ENCODE measurements at places on chromosomes 11 and 22. TPM values are rescaled to one million over a fixed set of nuclear protein-coding genes. Genes with fewer than 3 reads are reported as not detected.

DNA sequence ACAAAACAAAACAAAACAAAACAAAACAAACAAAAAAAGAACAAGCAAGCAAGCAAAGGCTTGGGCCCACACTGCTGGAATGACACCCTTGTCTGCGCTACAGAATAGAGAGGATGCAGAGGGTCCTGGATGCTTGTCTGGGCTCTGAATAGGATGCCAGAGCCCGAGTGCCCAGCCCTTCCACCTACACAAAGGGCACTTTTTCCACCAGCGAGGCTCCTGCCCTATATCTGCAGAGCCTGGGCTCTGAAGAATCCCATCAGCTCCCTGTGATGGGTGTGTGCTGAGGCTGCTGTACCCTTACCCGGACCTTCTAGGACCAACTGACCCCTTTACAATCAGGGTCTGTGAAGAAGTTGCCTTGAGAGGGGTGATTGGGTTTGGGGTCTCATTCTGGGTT lies 221.2 kb downstream of the DSCAML1 start:
- DNase-seq: no peak

GRCh38 chr11:74826901-74827300 lies 78.3 kb downstream of the RNF169 start:
- DNase-seq: no peak

- no peak for DNase-seq
Measured at GRCh38 chr22:47011131-47011858, 248.8 kb downstream of the TBC1D22A start.

DNA sequence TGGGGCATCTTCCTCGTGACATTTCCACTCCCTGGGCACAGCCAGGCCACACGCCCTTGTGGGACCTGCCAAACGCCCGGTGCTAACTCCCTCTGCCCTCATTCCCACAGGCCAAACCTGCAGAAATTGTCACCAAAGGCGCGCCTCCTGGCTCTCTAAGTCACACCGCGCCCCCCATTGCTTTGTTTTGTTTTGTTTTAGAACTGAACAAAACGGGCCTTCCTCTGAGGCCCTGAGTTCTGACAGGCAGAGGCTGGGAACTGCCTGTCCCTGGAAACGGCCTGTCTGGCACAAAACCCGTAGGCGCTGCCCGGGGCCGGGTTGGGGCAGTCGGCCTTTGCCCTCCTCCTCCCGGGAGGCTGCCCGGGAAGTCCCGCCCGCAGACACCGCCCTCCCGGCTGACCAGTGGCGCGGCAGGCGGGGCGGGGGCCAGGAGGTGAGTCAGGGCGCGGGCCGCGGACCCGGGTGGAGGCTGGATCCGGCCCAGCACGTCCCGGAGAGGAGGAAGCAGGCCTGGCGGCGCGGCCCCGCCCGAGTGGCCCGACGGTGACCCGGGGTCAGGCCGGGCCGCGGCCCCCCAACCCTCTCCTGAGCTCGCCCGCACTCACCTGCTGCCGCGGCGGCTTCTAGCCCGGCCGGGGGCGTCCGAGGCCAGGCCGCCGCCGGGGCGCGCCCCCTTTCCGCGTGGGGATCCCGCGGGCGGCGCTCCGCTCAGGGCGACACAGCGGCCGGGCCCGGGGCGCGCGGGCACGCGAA lies 465 bp downstream of the SUN2 start:
- peak; percentile 99 for DNase-seq

GRCh38 chr11:57069942-57070341 lies 81.2 kb downstream of the OR5AK2 start:
- DNase-seq: no peak

DNA sequence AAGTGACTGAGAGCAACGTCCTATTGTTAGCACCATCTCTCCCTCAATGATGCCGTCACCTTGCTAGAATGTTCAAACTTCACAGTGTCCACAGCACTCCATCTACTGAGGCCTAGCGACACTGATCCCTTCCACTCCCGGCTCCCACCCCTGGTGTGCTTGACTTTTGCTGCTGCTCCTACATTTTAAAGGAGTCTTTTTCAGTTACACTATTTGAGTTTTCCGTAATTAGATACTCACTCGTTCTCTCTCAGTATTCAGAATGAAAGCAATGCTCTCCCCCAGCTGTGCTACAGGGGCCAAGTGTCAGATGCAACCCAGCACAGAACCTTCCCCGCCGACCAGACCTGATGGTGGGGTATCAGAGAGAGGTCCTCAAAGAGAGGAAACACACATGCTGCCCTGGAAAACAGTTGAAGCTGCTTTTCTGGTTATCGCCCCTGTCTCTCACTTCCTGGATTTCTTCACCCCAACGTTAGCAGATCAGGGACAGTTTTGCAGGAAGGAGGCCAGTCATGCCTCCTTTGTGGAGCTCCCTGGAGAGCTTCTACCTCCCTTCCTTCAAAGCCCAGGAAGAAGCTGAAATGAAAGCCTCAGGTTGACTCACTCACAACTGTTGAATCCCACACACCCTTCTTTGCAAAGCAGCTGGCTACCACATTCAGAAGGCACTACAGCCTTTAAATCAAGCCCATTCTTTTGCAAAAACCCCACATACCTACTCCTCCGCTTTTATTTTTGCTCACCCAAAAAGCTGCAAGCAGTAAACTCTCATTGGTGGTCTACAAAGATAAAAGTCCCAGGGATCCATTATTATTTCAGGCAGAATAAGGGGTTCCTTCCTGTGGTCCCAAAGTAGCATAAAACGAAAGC lies 23.5 kb downstream of the LARGE1 start:
- DNase-seq: no peak

DNA sequence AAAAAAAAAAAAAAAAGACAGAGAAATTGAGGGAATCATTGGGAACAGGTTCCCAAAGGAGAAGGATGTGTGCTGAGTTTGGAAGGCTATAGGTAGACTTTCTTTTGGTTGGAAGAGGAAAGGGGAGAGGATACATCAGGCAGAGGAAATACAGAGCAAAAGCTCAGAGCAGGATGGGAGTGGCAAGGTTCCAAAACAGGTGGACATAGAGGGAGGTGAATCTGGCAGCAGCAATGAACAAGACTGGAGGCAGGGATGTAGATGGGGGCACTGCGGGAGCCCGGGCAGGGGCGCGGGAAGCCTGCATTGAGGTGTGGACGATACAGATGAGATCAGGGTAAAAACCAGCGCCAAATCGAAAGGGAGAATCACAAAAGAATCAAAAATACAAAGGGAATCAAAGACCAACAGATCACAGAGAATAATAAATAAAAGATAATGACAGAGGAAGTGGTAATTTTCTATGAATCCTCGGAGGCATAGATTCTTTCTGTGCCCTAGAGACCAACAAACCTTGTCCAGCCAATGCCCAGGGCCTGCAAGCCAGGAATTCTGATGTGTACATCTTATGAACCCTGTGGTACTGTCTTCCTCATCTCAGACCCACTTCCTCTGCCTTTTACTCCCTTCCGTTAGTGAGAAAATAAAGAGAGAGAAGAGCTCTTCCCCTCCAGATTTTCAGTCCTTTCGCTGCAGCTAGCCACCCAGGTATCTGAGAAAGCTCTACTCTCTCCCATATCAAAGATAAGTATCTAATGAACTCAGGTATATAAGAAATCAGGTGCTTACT lies 70.3 kb downstream of the SLC1A2 start:
- DNase-seq: no peak

DNA sequence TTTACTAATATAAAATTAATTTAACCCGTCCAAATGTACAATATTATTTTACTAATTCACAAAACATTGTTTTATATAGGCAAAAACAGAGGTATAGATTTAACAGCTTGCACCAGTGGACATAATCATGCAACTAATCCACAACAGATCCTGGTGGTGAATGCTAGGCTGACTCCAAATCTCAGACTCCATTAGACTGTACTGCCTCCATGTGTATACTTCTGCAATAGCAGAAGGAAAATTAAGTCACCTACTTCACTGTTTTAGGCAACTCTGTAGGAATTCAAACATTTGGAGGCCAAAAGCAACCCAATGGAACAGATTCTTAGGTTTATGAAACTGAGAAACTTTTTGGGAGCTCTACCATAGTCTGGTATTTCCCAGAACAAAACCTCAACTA lies 30.0 kb upstream of the RAB39A start:
- DNase-seq: no peak

- no peak for DNase-seq
Measured at GRCh38 chr22:47996446-47996857, 1234.0 kb downstream of the TBC1D22A start.

GRCh38 chr11:76807206-76807875 lies 24.2 kb downstream of the TSKU start:
- peak; percentile 83 for DNase-seq

GRCh38 chr11:82234256-82234655 lies 499.4 kb downstream of the FAM181B start:
- no peak for DNase-seq

GRCh38 chr22:34842630-34843029 lies 223.3 kb upstream of the ISX start:
- DNase-seq: no peak

GRCh38 chr11:114478768-114479167 lies 39.5 kb downstream of the REXO2 start:
- no peak for DNase-seq

- DNase-seq: no peak
Measured at GRCh38 chr22:27318516-27318915, 483.0 kb downstream of the MN1 start.

DNA sequence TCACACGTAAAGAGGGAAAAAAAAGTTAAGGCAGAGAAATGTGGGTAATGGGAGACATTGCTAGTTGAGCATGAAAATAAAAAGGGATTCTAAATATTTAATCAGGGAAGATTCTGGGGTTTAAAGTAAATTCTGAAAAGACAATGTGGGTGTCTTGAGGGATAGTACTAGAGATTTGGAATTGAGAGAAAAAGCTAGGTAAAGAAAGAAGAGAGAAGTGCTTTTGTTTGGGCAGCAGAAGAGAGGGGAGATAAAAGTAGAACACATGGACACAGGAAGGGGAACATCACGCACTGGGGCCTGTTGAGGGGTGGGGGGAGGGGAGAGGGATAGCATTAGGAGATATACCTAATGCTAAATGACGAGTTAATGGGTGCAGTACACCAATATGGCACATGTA lies 3.5 kb upstream of the YPEL4 start:
- DNase-seq: no peak

GRCh38 chr11:35218956-35219355 lies 80.0 kb downstream of the CD44 start:
- DNase-seq: no peak

DNA sequence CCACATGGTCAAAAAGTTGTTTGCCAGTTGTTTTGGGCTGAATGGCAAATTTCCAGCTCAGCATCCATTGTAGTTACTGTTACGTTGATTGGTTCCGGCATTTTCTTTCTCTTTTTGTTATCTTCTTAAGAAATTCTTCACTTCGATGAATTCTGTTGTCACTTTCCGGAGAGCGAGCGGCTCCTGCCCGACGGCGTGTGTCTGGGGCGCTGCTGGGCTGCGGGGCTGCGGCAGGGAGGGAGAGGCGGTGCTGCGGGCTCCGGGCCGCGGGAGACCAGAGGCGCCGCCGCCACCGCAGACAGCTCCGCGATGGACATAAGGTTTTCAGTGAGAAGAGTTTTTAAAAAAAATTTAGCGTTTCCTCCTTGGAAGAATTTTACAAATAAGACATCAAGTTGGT lies 117.4 kb downstream of the RRM1 start:
- DNase-seq: no peak

DNA sequence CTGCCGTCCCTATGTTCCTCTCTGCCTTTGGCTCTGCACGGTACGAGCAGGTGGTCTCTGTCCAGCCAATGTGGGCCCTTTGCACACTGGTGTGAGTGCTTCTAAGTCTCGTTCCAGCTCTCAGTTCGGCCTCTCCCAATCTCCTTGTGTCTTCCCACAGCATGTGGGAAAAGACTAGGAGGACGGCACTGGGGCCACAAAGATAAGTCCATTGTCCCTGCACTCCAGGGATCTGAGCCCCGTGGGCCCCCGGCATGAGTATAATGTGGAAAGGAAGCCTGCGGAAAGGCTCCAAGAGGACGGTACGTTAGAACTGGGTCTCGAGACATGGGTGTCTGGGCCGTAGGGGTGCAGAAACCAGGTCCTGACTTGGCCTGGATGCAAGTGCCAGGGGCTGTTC lies 16.4 kb downstream of the MYEOV start:
- no peak for DNase-seq

DNA sequence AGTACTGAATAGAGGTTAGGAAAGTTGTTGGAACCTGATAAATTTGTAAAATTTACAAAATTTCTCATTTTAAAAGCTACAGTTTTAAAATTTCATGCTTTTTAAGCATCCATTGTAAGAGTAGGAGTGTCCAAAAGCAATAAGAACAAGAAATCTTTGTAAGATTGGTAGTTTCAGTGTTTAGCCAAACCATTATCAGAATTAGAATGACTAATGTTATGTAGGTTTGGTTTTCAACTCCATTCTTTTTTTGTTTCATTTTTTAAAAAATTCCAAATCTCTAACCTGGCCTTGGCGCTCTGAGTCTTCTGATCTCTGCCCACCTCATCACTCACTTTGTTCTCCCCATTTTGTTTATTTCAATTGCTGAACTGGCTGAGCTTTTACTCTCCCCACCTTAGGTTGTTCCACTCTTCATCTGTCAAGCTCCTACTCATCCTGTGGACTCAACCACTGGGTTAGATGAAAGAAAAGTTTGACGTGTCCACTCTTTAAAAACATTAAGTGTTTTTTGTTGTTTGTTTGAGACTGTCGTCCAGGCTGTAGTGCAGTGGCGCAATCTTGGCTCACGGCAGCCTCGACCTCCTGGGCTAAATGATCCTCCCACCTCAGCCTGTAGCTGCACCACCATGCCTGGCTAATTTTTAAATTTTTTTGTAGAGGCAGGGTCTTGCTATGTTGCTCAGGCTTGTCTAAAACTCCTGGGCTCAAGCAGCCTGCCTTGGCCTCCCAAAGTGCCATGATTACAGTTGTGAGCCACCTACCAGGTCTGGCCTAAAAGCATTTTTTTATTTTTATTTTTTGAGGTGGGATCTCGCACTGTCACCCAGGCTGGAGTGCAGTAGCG lies 14.0 kb downstream of the EP300 start:
- no peak for DNase-seq

GRCh38 chr11:69750108-69750850 lies 24.9 kb downstream of the FGF4 start:
- no peak for DNase-seq

DNA sequence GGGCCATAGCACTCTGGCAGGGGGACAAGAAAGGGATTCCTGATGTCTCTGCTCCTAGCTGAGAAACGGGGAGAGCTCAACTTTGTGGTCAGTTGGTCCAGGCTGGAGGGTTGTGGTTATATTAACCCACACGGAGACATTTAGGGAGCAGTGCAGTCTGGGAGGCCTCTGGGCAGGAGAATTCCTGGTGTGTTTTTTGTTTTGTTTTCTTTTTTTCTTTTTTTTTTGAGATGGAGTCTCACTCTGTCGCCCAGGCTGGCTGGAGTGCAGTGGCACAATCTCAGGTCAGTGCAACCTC lies 88.0 kb upstream of the SHISAL1 start:
- DNase-seq: no peak

GRCh38 chr11:74256378-74257133 lies 54.9 kb downstream of the P4HA3 start:
- no peak for DNase-seq

Gene GNAZ
- 0.92 TPM for total RNA-seq

Gene FAM89B
- total RNA-seq: 22.7 TPM

Gene APOBEC3F
- 3.7 TPM for total RNA-seq

Gene SMTNL1
- total RNA-seq: not detected

Gene STARD10
- 163 TPM for total RNA-seq

Gene SPDYC
- not detected for total RNA-seq

Gene SHANK3
- 3.8 TPM for total RNA-seq
